ENCODE measurements at places on chromosomes 5 and 9. TPM values are rescaled to one million over a fixed set of nuclear protein-coding genes. Genes with fewer than 3 reads are reported as not detected.

The IFNK gene
- not detected for total RNA-seq

The TIGD6 gene
- 1.1 TPM for total RNA-seq

The SH2D3C gene
- 75.6 TPM for total RNA-seq

The ZNF454 gene
- total RNA-seq, result not detected

The CTNND2 gene
- not detected for total RNA-seq

The ZNF300 gene
- 0.45 TPM for total RNA-seq

The TTLL11 gene
- 2.6 TPM for total RNA-seq

The PCDHB12 gene
- total RNA-seq, result not detected

The FOXD4L3 gene
- total RNA-seq, result 0.29 TPM

The LECT2 gene
- not detected for total RNA-seq

The ADRB2 gene
- total RNA-seq, result 2.2 TPM

The PHAX gene
- 33.7 TPM for total RNA-seq

The PDCD1LG2 gene
- 0.55 TPM for total RNA-seq

The GPR150 gene
- 0.74 TPM for total RNA-seq

The BAAT gene
- total RNA-seq, result not detected

The AQP3 gene
- total RNA-seq, result 29.9 TPM

The FYB1 gene
- total RNA-seq, result 215 TPM

The DBH gene
- total RNA-seq, result not detected

The TBC1D2 gene
- 3.5 TPM for total RNA-seq

The GRM6 gene
- total RNA-seq, result not detected

The FCN1 gene
- total RNA-seq, result not detected

The WNT8A gene
- total RNA-seq, result not detected

The PHF24 gene
- not detected for total RNA-seq

The TMEM174 gene
- not detected for total RNA-seq

The CLPTM1L gene
- 83.8 TPM for total RNA-seq

The TLR4 gene
- 0.16 TPM for total RNA-seq

The CAMK2A gene
- not detected for total RNA-seq

The PIP5K1B gene
- total RNA-seq, result 0.16 TPM

The ANP32B gene
- 347 TPM for total RNA-seq

The ANKRD34B gene
- total RNA-seq, result not detected

The SLC25A2 gene
- total RNA-seq, result 0.84 TPM

The CRAT gene
- total RNA-seq, result 22.2 TPM

The SYK gene
- total RNA-seq, result 0.13 TPM

The GLRA1 gene
- not detected for total RNA-seq

The CDC20B gene
- 0.16 TPM for total RNA-seq

The CATSPER3 gene
- total RNA-seq, result 0.89 TPM

The C1QTNF2 gene
- total RNA-seq, result not detected

The COL27A1 gene
- total RNA-seq, result 0.99 TPM

The ZNF367 gene
- 38.4 TPM for total RNA-seq

The SLC6A3 gene
- not detected for total RNA-seq

The PNPLA7 gene
- 3.7 TPM for total RNA-seq

The C9 gene
- not detected for total RNA-seq

The NCBP1 gene
- 45.9 TPM for total RNA-seq

The KCNN2 gene
- total RNA-seq, result not detected

Measured in activated CD8-positive, alpha-beta T cell treated with anti-CD3 and anti-CD28 coated beads, Interleukin-2, amount 10 ng/mL, durations not matched to agents 7 days and 5 days (primary cell).